ENCODE measurements at places on chromosomes 6 and 20.

DNA sequence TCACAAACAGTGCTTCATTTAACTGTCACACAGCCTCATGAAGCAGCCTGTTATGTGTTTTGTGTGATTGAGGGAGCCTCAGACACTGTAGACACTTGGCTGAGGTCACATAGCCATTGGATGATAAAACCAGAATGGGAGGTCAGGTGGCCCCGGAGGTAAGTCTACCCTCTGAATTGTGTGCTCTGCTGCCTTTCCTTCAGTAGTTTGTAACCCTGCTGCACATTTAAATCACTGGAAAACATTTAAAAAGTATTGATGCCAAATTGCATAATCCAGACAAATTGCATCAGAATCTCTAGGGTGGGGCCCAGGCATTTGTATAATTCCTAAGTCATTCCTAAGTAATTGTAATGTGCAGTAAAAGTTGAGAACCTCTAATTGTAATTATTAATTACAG, 85.2 kb upstream of the ECI2 start:
- DNase-seq = no peak

GRCh38 chr6:168385037-168385759, 55.8 kb upstream of the SMOC2 start:
- DNase-seq = no peak

DNA sequence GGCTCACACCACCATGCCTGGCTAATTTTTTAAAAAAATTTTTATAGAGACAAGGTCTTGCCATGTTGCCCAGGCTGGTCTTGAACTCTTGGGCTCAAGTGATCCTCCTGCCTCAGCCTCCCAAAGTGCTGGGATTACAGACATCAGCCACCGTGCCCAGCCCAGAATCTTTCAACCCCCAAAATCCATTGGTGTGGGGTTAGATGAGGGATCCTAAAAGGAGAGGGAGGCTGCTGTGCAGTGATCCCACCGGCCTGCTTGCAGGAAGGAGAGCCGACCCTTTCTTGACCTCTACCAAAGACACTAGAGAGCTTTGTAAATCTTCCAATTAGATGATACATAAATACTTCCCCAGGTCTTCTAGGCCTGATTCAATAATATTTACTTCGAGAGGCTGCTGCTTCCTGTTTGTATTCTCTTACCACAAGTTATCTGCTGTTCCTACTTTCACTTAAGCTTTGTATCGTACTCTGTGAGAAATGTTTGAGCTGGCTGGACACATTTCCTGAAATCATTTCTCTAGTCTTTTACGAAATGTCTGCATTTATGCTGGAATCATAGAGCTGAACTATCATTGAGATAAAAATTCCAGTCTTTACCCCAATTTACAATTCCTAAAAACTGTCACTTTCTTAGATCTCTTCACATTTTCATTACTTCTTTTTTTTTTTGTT, 49.3 kb upstream of the IER3 start:
- DNase-seq = no peak

DNA sequence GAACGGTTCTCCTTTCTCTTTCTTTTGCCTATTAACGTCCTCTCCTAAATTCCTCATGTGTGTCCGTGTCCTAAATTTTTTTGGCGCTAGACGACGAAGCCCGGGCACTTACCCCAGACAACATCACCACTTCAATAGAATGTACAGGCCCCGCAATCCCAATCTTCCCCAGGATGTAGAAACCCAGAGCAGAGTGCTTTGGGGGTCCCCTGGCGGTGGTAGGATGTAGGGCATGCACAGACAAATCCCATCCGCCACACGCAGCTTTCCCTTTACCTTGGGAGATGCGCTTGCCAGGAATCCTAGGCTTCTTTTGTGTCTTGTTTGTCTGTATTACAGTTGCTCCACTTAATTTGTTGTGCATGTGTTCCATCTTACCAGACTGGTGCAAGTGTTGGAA, 417.3 kb upstream of the ARID1B start:
- DNase-seq = no peak

- no peak for DNase-seq
These were observed 29.4 kb downstream of the RAET1L start for GRCh38 chr6:149995971-149996370.

- DNase-seq = no peak
These were observed 45.4 kb upstream of the BTN3A2 start for GRCh38 chr6:26319405-26320128.

DNA sequence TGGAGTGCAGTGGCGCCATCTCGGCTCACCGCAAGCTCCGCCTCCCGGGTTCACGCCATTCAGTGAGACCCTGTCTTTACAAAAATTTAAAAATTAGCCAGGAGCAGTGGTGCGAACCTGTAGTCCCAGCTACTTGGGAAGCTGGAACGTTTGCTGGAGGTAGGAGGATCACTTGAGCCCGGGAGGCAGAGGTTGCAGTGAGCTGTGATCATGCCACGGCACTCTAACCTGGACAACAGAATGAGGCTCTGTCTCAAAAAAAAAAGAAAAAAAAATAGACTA, 5.7 kb upstream of the PARD6B start:
- no peak for DNase-seq

DNA sequence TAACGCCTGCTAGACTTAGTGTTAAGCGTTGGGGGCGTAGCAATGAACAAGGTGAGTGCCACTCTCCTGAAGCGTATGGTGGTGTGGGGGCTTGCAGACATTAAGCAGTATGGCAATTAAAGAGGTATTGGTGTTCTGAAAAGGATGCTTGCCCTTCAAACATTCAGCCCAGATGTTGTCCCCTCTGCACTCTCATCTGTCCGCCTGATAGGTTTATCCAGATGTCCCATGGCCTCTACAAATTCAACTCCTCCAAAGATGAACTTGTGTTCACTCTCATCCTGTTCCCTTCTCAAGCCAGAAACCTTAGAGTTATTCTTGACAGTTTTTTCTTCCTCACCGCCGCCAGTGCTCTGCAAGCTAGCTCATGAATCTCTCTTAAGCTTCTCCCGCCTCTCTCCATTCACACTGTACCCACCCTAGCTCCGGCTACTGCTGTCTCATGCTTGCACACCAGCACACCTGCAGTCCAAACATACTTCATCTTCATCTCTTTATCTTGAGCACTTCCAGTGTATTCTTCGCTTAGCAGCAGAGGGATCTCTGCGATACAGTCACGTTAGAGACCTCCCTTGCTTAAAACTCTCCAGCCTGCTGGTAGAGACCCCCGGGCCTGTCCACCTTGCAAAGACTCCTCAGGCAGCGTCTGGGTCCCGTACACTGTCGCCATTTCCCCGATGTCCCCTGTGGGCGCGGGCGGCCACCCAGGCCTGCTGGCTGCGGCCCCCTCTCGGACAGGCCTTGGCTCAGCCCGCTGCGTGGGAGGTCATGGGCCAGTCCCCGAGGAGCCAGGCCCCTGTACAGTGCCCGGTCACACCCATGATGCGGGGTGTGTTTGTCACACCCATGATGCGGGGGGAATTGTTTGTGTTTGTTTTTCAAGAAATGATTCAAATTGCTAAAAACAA, 962 bp downstream of the DDX27 start:
- DNase-seq = no peak

DNA sequence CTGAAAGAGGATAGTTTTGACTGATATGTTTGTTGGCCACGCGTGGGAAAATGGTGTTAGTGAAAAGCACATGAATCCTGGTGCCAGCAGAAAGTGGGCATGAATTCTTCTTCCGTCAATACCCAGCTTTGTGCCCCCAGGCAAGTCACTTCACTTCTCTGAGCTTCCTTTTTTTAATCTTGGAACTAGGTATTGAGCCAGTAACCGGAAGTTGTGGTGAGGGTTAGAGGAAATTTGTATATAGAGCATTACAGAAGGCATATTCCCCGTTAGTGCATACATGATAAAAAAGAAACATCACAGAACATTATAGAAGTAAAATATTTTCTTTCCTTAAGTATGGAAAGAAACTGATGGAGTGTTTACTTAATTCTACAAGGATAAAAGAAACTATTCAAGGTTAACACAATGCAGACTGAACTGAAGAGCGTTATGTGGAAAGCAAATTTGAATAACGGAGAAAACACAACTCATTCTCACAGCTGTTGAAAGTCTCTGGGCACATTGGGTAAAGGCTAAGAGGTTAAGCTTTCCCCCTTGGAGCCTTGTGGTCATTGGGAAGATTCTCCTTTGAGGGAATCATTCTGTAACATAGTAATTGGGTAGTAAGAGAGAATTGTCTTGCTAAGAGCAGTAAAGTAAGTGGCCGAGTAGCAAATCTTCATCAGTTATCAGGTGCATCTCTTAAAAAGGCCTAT, 223.1 kb downstream of the BCAS1 start:
- no peak for DNase-seq

DNA sequence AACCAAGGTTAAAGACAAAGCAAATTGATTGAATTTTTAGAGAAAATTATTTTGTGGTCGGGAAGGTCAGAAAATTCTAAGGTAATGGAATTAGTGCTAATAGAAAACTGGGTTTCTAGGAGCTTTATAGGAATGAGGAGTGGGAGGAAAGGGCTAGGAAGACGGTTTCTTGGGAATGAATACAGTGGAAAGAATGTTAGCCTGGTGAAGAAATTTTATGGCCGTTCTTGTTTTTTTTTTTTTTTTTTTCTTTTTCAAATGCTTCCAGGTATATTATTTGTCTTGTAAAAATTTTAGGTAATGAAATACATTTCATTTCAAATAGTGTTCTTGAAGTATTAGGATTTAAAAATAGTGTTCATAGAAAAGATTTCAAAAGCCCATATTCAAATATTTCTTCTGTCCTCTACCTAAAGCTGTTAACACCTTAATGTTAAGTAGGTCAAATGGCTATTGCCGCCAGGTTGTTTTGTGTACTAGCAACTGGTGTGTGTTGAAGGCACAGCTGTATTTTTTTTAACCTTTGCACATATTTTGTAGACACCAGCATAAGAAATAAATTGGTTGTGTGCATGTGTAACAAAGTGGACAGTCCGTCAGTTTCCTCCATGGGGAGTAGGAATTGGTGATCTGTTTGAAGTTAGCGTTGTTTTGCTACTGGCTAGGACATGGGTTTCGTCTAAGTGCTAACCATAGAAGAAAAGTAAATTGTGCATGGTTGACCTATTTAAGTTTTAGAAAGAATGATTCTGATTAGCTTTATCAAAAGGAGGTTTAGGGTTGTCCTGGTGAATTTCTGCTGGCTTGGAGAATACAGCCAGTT, 32.3 kb downstream of the AFDN start:
- DNase-seq = no peak

- no peak for DNase-seq
These were observed 87.6 kb downstream of the ASXL1 start for GRCh38 chr20:32445539-32446273.

- no peak for DNase-seq
These were observed 244.6 kb downstream of the PREX1 start for GRCh38 chr20:48583171-48583570.

- DNase-seq = no peak
These were observed 28.7 kb downstream of the RNF144B start for GRCh38 chr6:18415671-18416340.

DNA sequence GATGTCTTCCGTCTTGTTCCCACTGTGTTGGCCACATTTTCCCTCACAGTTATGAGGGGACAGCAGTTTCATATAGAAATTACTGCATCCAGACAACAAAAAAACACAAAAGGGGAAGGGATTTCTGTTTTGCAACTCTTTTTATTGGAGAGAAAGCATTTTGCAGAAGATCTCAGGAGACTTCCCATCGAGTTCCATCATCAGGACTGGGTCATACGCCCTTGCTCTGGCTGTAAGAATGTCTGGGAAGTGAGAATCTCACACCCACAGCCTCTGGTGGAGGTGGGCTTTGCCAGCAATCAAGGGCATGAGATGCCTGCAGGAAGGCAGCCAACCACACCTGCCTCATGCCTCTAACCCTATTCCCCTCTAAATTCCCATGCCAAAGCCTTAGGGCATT, 5.8 kb upstream of the IGF2R start:
- no peak for DNase-seq

DNA sequence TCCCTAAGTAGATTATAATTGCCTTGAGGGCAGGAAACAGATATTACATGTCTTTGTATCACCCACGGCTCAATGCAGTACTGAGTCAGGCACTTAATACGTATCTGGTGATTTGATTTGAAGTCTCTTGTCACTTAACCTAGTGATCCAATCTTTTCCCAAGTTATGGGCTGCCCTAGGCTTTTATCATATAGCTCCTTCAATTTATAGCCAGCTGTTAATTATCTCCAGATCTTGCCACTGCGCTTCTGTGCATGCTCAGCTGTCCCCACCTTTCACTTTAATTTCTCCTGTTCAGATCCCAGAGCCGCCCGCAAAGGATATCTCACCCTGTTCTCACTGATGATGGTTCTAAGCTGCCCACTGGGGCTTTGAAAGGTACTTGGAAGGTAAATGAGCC, 41.9 kb downstream of the SNHG17 start:
- DNase-seq = no peak

DNA sequence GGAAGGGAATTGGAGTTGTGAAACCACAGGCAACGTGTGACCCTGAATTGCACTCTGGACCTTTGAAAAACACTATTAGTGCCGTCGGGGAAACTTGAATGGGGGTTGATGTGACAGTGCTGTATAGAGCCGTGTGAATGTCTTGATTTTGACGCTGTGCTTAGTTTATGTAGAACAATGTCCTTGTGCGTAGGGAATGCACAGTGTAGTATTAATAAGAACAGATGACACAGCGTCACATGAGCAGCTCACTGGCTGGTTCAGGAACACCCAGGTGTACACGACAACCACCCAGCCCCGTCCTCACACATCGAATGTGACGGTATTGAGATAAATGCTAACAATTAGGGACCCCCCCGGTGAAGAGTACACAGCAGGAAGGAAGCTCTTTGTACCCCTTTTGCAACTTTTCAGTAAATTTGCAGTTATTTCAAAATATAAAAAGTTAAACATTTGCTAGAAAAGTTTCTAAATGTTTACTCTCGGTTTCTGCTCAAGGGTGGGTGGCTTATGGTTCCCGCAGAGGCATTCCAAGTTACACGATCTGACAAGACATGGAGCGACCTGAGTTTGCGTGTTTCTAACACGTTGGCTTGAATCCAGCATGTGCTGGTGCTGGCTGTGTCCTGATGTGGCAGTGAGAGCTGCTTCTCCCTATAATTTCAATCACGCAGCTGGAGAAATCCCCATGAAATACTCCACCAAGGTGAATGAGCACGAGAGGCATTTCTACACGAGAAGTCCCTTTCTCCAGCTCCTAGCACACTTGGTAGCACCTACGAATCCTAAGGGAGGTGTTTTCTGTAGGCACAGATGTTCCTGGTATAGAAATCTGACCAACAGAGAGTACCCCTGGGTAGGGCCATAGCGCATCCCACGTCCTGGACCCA, 208.0 kb upstream of the EXOC2 start:
- no peak for DNase-seq

DNA sequence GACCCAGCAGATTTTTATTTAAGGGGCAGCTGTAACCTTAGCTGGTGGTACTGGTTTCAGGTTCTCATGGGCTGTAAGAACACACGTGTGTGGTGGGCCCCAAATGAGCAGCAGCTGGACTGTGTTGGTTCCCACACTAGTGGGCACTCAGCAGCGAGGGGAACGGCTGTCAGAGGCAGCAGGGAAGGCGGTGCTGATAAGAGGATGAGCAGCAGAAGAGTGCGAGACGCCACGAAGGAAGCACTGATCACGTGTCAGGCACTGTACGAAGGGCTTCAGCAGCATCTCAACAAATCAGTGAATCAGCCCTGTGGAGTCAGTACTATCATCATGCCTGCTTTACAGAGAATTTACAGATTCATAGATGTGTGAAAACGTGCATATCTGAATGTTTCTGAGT, 41.0 kb upstream of the EMILIN3 start:
- no peak for DNase-seq
